Renal pelvis (tissue), 12 donors: ENCODE measurements at places on chromosomes 13 and 19. TPM values are rescaled to one million over a fixed set of nuclear protein-coding genes. Genes with fewer than 3 reads are reported as not detected.

The ANGPTL8 gene
- polyA plus RNA-seq = 0.19 TPM

The PLPP2 gene
- 3.7 TPM for polyA plus RNA-seq

The PINLYP gene
- polyA plus RNA-seq = 16.1 TPM

The NTF4 gene
- 6.5 TPM for polyA plus RNA-seq

The ETFB gene
- polyA plus RNA-seq = 160 TPM

The TEKTIP1 gene
- 10.3 TPM for polyA plus RNA-seq

The OR7C1 gene
- 0.12 TPM for polyA plus RNA-seq

The PSG1 gene
- 0.07 TPM for polyA plus RNA-seq

The STRN4 gene
- 92.2 TPM for polyA plus RNA-seq

The MUC16 gene
- polyA plus RNA-seq = 0.04 TPM

The ZSCAN4 gene
- not detected for polyA plus RNA-seq

The OR7D2 gene
- polyA plus RNA-seq = 0.06 TPM

The RASGRP4 gene
- 0.81 TPM for polyA plus RNA-seq
